ENCODE measurements at places on chromosomes 2 and 18.

- DNase-seq, result peak; percentile 55
Observed at GRCh38 chr2:135742325-135742757, 686 bp downstream of the UBXN4 start.

DNA sequence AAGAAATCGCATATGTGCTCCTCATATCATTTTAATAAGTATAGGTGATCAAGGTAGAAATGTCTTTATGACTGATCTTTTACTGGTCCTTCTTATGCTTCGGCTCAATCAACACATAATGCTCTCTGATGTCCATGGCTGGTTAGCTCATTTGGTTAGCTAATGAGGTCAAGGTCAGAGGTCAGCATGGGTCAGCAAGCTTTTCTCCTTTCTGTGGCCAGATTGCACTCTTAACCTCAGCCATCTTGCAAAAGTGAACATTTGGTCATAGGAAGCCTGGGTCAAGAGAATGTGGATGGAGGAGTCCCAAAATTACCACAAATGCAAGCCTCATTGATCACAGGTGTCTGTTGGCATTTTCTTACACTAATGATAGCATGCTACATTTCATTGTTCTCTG is 35.4 kb upstream of the DARS1 start:
- DNase-seq, result no peak

DNA sequence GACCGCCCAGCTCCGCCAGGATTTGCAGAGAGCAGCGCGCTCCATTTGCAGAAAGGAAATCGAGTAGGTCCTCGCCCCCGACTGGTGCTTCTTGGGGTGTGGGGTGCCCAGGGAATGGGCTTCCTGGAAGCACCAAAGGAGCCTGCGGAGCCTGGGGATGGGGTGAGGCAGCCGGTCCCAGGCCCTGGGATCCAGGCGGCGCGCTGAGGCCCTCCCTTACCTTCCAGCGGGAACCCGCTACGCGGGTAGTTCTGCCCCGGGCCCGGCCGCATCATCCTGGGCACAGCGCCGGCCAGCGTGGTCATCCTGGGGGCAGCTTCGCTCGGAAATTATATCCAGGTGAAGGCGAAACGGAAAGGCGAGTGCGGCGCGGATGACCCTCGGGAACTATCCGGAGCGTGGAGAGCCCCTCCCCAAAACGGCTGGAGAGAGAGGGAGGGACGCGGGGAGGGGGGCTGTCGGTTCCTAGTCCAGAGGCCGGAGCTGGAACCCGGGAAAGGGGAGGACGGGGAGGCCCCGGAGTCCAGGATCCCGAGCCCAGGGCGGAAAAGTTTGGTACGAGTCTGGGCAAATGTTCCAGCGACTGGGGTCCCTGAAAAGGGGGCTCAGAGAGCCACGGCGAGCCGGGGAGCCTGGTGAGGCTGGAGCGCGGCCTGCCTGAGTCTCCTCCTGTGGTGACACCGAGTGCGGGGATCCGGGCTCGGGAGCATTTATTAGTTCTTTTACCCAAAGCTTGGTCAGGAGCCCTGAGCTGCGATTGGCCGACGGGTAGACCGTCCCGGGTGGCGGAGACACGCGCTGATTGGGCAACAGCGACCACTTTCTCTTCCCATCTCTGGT is at the start of gene PAX3:
TSS of gene PAX3 (minus strand) at position 688 of the 840 bp plus-strand sequence. CDS start at position 305, 383 bp downstream.
- peak; percentile 89 for DNase-seq

DNA sequence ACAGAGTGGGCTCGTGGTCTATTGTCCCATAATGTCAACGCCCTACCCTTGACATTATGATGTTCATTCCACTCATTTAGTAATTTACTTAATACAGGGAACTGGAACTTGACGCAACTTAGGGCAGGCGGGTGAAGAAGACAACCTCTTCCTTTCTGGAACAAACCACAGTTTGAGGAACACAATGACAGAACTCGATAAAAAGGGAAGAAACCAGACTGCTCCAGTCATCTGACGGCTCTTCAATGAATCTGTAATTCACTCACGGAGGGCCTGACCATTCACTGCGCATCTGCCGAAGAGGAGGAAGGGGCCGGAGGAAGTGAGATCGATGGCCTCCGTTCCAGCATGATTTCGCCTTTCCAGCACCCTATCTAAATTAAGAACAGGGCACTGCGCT is 83.2 kb downstream of the BCL2 start:
- DNase-seq, result no peak

- DNase-seq, result peak; percentile 69
Observed at GRCh38 chr18:58635891-58636290, 7.0 kb upstream of the ALPK2 start.

- DNase-seq, result no peak
Observed at GRCh38 chr2:38394041-38394440, 17.0 kb upstream of the ATL2 start.

DNA sequence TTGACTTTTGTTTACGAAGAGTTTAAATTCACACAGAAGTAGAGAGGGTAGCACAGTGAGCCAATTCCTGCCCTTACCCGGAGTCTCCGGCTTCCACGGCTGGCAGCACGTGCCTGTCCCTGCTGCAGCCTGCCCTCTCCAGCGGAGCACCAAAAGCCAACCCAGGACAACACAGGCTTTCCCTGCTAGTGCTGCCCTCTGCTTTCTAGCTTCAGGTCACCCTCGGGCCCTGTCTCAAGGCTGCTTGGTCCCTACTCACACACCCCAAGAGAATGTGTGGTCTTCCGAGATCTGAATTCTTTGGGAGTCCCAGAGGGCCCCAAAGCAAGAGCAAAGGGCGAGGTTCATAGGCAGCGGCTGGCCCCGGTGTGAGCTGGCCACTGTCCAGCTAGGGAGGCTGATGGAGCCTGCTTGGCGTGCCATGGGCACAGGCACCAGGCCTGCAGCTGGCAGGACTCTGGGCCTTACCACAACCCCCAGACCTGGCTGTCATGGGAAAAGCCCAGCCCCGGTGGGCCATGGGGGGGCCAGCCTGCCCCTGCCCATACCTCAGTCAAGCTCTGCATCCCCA is 7.0 kb upstream of the HS6ST1 start:
- no peak for DNase-seq

DNA sequence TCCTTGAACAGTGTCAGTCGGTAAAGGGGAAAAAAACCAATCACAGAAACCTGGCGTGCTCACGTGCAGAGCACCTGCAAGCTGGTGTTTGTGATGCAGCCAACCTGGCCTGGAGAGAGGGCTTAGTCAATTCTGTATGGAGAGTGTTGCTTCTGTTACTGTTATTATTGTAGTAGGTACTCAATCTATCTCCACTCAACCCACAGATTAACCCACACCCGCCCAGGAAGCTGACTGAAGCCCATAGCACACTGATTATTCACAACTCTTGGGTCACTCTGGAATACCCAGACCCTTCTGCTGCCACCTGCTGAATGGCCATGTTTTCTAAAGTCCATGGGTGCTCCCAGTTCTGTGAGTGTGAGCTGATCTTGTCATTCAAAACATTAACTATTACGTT is 53.9 kb downstream of the TNFRSF11A start:
- no peak for DNase-seq

DNA sequence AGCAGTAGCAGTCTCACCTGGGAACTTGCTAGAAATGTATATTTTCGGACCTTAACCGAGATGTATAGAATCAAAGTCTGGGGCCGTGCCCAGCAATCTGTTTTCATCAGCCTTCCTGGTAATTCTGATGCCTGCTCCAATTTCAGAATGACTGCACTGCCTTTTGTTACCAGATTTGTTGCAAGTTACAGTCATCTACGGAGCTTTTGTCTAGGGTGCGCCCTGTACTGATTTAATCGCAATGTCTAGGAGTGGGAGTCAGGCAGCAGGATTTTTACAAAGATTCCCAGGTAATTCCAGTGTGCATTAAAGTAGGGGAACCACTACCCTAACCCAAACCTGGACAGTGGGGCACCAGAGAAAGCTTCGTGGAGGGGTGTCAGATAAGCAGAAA is 178.0 kb downstream of the HAUS1 start:
- no peak for DNase-seq

GRCh38 chr18:26635466-26635865 is 87.1 kb upstream of the KCTD1 start:
- no peak for DNase-seq

DNA sequence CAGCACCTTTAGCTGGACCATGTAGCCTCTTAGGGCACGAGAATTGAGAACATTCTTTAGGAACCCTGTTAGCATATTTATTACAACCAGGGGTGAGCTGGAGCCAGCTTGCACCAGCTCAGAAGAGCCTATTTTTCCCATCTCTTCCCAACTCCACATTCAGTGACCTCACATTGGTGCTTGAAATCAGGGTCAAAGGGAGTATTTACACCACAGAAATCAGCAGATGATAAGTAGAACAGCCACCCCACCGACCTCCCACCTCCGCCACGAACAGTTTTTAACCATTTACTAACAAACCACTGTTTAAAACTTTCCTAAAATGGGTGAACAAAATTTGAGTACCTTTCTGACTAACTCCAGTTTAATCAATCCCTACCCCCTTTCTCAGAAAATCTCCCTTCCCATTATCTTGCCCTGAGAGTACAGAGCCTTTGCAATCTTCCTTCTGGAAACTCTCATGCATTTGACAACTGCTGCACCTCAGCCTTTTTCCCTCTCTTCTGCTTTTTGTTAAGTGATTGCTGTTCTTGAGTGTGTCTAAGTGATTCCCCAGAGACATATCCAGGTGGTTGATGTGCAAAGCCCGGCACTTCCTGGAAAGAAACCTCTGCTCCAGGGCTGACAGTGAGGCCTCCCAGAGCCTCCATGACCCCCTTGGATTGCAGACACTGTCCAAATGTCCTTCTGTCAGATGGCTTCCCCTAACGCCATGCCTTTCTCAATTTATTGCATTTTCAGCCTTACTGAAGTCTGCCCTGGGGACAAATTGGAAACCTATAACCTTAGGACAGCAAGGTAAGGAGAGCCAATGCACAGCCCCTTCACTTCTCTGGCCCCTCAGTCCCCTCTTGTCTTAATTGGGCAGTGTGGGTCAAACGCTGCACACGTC is 389.5 kb upstream of the TNP1 start:
- DNase-seq, result no peak

DNA sequence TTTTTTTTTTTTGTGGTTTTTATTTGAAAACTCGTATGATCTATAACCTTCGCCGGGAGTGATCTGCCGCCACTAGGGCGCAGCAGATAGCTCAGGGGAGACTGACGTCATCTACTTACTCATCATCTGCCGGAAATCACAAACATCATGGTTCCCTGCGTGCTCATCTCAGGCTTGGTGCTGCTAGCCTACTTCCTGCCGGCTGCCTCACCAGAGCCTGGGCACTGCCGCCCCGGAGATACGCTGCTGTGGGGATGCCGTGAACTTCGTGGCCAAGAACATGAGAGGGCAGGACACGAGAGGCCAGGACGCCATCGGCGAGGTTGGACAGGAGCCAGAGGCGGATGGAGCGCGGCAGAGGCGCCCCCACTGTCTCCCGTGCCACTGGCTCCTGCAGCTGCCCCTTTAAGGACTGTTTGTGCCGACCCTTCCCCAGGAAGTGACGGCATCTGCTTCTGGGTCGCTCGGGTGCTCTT is 68.8 kb downstream of the DOK6 start:
- DNase-seq, result peak; percentile 30

DNA sequence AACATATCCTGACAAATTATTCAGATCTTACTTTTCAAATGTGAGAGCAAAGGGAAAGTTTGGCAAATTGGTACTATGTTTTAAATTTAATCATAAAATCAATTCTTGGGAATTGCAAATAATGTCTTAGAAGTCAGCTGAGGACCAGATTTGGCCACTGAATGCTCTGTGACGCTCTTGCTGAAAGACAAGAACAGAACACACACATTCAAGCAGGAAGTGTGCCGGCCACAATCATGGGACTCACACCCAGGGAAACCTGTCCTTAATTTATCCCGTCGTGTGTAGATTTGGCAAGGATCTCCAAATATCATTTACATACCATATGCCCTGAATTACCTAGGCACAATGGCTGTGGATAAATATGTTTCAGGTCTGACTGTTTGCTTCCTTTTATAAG is 253.1 kb downstream of the TCF4 start:
- peak; percentile 46 for DNase-seq

DNA sequence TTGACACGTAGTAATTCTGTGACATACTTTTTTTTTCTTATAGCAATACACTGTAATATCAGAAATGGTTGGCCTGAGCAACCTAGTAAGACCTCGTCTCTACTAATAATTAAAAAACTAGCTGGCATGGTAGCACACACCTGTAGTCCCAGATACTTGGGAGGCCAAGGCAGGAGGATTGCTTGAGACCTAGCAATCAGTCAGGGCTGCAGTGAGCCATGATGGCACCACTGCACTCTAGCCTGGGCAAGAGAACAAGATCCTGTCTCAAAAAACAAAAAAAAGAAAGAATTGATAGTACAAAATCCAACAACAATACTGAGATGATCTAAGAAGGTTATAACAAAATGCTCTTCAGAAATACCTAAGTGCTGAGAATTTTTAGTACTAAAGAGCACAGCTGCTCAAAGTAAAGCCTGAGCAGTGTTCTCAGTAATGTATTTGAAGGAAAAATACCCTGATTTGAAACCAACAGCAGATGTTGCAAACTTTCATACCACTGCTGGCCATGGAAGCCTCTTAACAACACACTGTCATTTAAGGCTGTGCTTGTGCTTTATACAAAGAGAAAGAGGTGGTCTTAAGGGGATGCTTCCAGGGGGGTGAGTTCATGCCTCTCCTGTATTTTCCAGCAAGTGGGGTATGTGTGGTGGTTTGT is 132.6 kb upstream of the CDCA7 start:
- no peak for DNase-seq

GRCh38 chr2:19073522-19073921 is 284.9 kb downstream of the OSR1 start:
- peak; percentile 30 for DNase-seq

DNA sequence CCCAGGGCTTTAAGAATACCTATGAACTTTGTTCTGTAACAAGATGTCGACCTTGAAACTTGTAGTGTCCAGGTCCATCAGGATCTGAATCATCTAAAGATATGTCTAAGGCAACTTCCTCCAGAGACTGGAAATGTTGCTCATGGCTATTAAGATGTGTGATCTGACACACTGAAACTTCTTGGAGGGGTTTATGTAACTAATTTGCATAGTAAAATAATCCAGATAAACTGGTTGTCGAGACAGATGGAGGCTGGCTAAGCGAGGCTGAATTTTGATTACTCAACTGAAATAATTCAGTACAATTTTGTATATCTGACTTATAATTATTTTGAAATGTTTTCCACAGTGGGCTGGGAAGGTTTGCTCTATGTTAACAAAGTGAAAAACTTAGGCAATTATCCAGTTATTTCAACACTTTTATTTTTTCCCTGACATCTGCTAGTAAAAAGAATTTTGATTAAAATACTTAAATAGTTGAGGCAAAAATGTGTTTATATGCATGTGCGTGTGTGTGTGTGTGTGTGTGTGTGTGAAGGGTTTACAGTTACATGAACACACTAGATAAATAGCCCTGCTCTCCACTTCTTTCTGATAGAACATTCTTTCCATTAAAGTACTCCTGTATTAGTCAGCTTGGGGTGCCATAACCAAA is 11.4 kb upstream of the MAP3K20 start:
- DNase-seq, result peak; percentile 40

DNA sequence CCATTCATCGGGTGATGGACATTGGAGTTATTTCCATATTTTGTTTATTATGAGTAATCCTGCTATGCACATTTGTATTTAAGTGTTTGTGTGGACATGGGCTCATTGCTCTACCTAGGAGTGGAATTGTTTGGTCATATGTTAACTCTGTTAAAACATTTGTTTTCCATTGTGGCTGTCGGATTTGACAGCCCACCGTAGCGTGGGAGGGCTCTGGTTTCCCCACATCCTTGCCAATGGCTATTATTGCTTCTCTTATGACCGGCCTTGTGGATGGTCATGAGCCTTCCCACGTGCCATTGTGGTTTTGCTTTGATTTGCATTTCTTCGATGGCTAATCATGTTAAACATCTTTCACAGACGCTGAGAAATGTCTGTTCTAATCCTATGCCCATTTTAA is 92.0 kb downstream of the ZNF236 start:
- DNase-seq, result no peak

- no peak for DNase-seq
Observed at GRCh38 chr2:193907561-193907960, 1712.8 kb upstream of the TMEFF2 start.

- DNase-seq, result peak; percentile 60
Observed at GRCh38 chr2:223101340-223102039, 49.5 kb downstream of the KCNE4 start.

Data from fibroblast of skin of right biceps (primary cell).